Temporal lobe (tissue), 4 donors: ENCODE measurements at places on chromosomes 2 and 18. TPM values are rescaled to one million over a fixed set of nuclear protein-coding genes. Genes with fewer than 3 reads are reported as not detected.

Gene NEU4
- total RNA-seq = 1.5 TPM

Gene LCT
- not detected for total RNA-seq

Gene KYNU
- under 0.01 TPM for total RNA-seq

Gene RFX8
- total RNA-seq = 0.49 TPM

Gene ARL5A
- 43.0 TPM for total RNA-seq

Gene COPS8
- 125 TPM for total RNA-seq

Gene SYT4
- total RNA-seq = 535 TPM

Gene KCNJ3
- 12.5 TPM for total RNA-seq

Gene SKOR2
- total RNA-seq = not detected

Gene MOGAT1
- not detected for total RNA-seq

Gene TUBA3D
- total RNA-seq = not detected

Gene SERPINB4
- not detected for total RNA-seq

Gene MRO
- 0.74 TPM for total RNA-seq

Gene GALNT3
- total RNA-seq = 3.0 TPM

Gene CD302
- total RNA-seq = 2.5 TPM

Gene RTP5
- total RNA-seq = 5.2 TPM
